NCI-H1436 treated with DMSO at 0.1 percent for 48 hours (cell line): ENCODE measurements at places on chromosomes 5 and 9.

- no peak for DNase-seq
These were observed 47.7 kb downstream of the CERT1 start for GRCh38 chr5:75463726-75464125.

GRCh38 chr5:41763081-41763480 is 107.1 kb downstream of the OXCT1 start:
- no peak for DNase-seq

- DNase-seq: peak; percentile 44
These were observed 143.6 kb downstream of the LHFPL2 start for GRCh38 chr5:78504704-78505677.

DNA sequence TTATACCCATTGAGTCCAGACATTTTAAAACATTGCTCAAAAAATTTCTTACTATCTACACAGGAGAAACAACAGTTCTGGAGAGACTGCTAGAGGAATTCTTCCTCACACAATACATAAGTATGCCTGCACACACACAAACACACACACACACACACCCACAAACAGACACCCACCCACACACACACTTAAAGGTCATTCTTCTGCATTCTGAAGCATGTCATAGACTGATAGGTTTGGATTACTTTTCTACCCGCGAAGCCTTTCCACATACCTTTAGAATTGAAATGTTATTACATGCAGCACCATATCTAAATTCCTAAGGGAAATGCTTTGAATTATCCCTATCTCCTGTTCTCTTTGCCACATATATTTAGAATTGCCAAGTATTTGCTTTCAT is 80.2 kb downstream of the FAM174A start:
- DNase-seq: no peak

- no peak for DNase-seq
These were observed 214.4 kb downstream of the EFNA5 start for GRCh38 chr5:107456281-107456715.

DNA sequence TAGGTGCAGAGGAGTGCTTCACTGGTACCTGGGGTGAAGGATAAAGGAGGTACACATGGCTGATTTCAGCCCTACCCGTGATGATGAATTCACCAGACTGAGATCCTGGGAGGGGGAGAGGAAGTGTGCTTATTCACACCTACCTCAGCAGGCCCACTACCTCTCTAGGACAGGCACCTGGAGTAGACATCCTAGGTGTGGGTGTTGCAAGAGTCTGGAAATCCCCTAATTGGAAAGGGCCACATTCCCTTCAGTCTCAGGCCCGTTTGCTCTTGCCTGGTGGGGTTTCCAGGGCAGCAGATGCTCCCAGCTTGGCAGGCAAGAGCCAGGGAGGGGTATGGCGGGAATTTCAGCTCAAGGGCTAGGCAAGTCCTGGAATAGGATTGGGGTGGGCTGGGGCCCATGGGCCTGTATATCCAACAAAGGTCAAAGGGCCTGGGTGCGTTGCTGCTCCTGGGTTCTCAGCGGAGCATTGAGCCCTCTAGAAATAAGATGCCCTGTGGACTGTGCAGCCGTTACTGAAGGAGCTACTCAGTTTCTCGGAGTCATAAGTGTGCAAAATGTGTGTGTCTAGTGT is 5.8 kb upstream of the CCL21 start:
- DNase-seq: no peak

DNA sequence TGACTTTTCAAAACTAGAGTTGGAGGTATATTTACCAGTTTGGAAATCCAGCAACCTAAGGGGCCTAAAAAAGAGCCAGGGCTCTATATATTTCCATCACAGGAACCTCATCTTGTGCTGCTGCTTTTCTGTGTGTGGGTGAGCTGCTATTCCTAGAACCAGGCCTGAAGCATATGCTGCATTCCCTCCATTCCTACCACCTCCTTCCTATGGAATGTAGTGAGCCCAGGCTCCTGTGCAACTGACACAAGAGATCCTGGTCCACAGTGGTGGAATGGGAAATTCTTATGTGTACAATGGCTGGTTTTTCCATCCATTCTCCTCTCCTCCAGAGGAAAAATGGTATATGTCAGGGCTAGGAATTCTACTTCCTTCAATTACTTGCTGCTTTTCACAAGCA is 39.1 kb downstream of the SPEF2 start:
- DNase-seq: no peak

DNA sequence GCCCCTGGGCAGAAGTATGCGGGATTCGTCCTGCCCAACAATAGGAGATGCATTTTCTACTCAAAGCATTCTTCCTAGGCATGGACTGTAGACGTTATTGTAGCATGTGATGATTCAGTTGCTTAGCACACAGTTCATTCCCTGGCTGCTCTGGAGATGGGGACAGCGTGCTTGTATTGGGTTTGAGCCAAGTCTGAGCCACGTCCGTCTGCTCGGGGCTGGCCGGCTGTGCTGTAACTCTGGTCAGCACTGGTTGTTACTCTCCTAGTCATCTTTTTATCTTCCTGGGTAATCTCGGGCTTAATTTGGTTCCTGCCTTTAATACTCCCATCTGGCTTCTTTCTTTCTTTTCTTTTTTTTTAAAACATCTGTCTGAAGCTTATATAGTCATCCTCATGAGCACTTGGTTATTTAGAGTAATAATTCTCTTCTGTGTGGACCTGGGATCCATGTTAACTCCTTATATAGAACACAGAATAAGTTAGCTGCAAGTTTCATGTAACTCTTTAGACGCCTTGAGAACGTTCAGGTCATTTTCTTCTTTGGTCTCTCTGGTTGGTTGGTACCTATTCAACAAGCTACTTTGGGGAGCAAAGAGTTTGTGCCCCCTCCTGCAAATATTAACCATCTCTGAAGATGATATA is 118.8 kb upstream of the RPS23 start:
- DNase-seq: no peak

- no peak for DNase-seq
These were observed 125.3 kb upstream of the IQGAP2 start for GRCh38 chr5:76277736-76278135.

GRCh38 chr9:35858458-35858857 is 11.7 kb downstream of the OR13J1 start:
- DNase-seq: no peak
